Brain microvascular endothelial cell (primary cell): ENCODE measurements at places on chromosomes 16 and 17.

DNA sequence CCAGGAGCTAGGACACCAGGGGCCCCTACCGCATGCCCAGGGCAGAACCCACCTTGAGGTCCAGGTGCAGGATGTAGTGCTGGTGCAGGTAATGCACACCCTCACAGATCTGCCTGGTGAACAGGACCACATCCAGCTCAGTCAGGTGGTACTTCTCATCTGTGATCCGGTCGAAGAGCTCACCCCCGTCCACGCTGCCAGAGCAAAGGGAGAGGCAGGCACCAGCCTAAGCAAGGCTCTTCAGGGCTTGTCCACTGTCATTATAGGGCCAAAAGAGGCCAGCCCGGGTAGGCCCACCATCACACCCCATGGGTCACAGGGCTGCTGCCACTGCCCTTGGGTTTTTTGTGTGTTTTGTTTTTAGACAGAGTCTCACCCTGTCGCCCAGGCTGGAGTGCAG, 21.0 kb downstream of the MYLK3 start:
- DNase-seq: no peak

DNA sequence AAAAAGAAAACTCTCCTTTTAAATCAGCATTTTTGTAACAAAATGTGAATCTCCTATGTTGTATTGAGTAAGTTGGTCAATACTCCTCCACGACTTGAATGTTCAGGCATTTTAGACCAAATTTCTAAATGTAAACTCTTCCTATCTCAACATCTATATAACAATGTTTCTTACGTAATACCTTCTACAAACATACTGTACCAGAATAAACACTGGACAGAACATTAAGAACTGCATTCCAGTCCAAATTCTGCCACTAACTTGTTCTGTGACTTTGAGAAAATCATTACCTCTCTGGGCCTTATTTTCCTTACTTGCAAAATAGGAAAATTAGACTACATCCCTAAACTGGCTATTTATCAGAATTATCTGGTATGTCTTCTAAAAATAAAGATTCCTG, 40.1 kb downstream of the AKAP10 start:
- no peak for DNase-seq

DNA sequence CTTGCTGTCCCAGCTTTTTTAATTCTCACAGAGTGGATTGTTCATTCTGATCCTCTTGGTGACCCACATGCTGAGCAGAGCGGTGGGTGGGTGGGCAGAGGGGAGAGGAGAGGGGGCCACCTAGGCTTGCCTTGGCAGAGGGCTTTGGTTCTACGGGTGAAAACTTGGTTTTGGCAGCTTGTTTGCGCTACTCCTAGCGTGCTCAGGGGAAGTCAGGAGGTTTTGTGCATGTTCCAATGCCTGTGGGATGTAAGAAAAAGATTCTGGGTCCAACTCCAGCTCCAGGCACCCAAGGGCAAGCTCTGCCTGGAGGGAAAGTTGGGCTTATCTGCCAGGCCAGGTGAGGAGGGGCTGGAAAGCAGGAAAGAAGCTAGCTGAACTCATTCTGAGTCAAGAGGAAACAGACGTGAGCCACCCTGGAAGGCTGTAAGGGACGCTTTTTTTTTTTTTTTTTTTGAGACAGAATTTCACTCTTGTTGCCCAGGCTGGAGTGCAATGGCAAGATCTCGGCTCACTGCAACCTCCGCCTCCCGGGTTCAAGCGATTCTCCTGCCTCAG, 169.1 kb downstream of the WSCD1 start:
- no peak for DNase-seq

DNA sequence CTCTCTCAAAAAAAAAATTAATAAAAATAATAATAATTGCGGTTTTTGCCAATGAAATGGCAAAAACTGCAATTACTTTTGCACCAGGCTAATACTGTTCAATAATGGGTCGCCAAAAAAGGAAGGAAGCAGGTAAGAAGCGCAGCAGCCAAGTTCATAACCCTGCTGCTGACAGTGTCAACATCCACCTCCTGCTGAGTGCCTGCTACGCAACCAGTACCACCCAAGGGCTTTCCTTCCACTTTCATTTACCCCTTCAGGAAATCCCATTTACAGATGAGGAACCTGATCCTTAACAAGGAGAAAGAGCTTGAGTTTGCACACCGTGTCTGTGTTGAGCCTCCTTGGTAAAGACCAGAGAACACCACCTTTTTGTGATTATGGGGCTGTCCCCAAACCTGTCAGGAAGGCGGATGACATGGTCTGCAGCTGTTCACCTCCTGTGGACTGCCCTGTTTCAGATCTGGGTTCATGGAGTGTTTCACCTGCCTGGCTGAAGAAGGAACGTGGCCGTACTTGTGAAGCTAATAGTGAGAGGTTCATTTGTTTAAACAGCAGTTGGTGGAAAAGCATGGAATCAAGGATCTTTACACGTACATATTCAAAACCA, 378.0 kb downstream of the SLC39A11 start:
- DNase-seq: no peak

DNA sequence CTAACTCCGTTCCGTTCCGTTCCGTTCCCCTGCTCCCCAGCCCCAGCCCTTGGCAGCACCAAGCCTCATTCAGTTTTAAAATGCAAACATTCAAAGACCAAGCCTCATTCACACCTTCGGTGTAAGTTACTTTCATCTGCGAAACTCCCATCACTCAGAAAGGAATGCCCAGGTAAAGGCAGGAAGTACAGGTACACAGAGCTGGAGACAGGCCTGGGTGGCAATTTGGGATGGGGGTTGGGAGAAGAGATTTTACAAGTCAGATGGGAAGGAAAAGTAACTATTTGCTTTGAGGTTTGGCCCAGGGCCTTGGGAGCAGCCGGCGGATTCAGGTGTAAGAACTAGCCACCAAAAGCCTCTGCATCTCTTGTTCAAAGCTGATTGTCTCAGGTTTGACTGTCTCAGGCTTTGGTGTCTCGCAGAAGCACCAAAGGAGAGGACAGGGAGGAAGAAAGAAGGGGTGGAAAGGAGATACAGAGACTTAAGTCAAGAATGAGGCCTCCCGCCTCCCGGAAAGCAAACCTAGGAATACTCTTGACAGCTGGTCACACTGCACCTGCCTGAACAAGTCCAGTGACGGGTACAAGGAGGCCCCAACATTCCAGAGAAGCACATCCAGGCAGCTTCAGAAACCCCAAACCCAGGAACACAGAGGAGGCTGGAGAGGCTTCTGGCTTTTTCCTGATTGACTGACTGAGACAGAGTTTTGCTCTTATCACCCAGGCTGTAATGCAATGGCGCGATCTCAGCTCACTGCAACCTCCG, 54.7 kb downstream of the NXN start:
- DNase-seq: no peak

- no peak for DNase-seq
Measured at GRCh38 chr17:57080718-57081117, 4.3 kb upstream of the AKAP1 start.
